Fibroblast of the aortic adventitia (primary cell): ENCODE measurements at places on chromosomes 2 and 18. TPM values are rescaled to one million over a fixed set of nuclear protein-coding genes. Genes with fewer than 3 reads are reported as not detected.

The INPP5D gene
- total RNA-seq, result 0.54 and 0.98 TPM in 2 replicates

The EML6 gene
- total RNA-seq, result 0.49 and 2.8 TPM in 2 replicates

The OSGEPL1 gene
- total RNA-seq, result 3.3 and 14.3 TPM in 2 replicates

The NXPH2 gene
- total RNA-seq, result 1.3 TPM in 1 of 2 replicates, not detected in the other
